Uterus (tissue), 4 donors: ENCODE measurements at places on chromosomes 12 and 14.
A peak's percentile ranks its signal among the peaks of the same experiment; 100 is the strongest.

GRCh38 chr14:70845601-70846000, 36.3 kb upstream of the MAP3K9 start:
- DNase-seq = no peak

DNA sequence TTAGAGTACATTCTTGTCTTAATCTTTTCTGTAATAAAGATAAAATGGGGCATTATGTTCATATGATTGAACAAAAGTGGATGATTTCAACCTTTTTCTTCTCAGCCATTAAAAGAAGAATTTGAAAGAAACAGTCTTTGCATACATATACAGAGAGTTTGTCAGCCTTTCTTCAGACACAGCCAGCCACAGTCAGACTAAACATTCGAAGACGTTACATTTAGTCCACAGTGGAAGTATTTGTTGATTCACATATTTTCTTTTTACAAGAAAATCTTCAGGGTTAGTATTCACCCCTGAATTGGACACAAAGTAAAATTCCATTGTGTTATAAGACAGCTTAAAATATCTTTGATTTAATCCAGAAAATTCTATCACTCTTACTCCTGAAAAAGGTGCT, 36.2 kb downstream of the ETV6 start:
- DNase-seq = no peak

DNA sequence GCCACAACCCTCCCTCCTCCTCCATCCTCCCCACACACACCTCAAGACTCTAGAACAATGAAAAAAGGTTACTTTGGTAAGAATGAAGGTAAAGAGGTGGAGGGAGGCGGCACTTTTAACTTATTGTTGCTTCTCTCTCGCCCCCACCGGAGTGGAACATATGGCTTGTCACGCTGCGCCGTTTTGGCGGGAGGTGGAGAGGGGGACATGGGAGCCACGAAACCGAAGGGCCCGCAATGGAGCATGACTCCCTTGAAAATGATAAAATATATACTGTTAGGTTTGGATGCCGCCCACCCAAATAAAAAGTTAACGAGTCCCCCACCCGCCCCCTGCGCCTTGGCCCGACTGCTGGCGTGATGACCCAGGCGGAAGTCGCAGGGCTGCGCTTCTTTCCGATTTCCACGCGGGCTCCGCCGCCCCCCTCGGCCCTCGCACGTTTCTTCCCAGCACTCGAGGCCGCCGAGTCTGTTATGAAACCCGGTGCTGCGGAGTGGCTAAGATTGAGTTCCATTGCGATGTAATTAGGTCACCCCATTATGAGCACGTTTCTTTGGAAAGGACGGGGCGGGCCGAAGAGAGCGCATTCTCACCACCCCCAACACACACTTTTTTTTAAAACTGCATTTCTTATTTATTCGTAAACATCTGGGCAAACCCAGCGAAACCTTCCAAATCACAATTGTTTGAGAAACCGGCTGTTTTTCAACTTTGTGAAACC, 1.4 kb upstream of the ZFP36L1 start:
- DNase-seq = peak; percentile 92

- no peak for DNase-seq
These were observed 2.7 kb downstream of the OTX2 start for GRCh38 chr14:56807386-56808109.

- DNase-seq = no peak
These were observed 142.1 kb downstream of the CALM1 start for GRCh38 chr14:90538716-90539495.

DNA sequence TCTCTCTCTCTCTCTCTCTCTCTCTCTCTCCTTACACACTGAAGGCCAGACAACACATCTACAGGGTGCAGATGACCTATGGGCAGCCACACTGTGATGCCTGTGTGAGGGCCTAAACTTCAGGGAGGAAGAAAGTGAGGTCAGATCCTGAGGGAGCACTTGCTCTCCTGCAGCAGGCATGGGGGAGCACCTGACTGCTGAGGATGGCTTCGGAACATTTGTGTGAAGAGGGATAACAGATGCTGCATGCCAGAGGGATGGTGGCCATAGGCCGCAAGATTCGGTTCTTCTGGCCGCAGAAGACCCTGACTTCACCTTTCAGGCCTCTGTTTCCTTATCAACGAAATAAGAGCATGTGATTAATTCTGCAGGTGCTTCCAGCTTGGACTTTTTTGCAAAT, 11.7 kb upstream of the SERPINA11 start:
- no peak for DNase-seq

GRCh38 chr12:16586350-16587109, 19.4 kb downstream of the LMO3 start:
- peak; percentile 89 for DNase-seq

- no peak for DNase-seq
These were observed 6.1 kb upstream of the SYNE3 start for GRCh38 chr14:95522556-95522955.

DNA sequence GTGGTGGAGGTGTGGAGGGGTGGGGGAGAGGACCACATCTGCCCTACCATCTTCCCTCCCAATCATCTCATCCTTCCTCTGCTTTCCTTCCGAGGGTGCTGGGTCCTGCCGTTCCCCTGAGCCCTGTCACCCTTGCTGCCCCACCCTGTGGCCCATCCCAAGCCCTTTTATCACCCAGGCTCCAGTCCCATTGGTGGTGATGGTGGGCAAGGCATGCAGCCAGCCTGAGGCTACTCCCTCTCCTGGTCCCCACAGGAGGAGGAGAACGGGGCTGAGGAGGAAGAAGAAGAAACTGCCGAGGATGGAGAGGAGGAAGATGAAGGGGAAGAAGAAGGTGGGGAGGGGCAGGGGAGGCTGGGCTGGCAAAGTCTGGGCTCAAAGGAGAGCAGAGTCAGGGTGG, 2.7 kb upstream of the LAG3 start:
- DNase-seq = no peak

- DNase-seq = no peak
These were observed 1.6 kb upstream of the PAX9 start for GRCh38 chr14:36659822-36660735.

DNA sequence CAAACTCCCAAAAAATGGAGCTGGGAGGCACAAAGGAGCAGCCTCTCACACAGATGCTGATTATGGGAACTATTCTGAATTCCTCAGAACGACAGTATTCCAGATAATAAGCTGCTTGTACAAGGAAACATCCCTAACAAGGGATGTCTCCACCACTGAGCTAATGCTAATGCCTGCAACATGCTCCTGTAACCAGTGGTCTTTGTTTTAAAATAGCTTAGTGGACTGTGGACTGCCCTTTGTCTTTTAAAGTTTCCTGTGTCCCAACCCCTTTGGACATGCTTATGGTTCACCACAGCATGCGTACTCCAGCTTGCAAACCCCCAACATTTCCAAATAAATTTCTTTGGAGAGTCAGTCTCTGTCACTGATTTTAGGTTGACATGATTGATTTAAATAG, 16.4 kb upstream of the PITPNM2 start:
- DNase-seq = no peak

- no peak for DNase-seq
These were observed 188.9 kb downstream of the SLC41A2 start for GRCh38 chr12:104769144-104769561.

GRCh38 chr14:103123634-103124500, 606 bp downstream of the TNFAIP2 start:
- DNase-seq = peak; percentile 74

- DNase-seq = no peak
These were observed 53.4 kb downstream of the RCOR1 start for GRCh38 chr14:102645746-102646440.

GRCh38 chr12:82425241-82425640, 66.9 kb downstream of the METTL25 start:
- DNase-seq = no peak

DNA sequence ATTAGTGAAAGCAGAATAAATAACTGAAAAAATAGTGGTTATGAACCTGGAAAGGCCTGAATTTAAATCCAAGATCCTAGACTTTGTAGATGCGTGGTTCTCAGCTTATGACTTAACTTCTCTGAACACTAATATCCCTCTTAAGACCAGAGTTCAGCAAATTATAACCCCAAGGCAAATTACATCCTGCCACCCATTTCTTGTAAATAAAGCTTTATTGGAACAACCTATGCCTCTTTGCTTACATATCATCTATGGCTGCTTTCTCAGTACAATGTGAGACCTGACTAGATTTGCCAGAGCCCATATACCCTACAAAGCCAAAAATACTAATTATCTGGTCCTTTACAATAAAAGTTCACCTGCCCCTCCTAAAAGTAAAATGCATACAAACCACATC, 199.1 kb downstream of the MED13L start:
- DNase-seq = no peak
